ENCODE measurements at places on chromosomes 11 and 22.

DNA sequence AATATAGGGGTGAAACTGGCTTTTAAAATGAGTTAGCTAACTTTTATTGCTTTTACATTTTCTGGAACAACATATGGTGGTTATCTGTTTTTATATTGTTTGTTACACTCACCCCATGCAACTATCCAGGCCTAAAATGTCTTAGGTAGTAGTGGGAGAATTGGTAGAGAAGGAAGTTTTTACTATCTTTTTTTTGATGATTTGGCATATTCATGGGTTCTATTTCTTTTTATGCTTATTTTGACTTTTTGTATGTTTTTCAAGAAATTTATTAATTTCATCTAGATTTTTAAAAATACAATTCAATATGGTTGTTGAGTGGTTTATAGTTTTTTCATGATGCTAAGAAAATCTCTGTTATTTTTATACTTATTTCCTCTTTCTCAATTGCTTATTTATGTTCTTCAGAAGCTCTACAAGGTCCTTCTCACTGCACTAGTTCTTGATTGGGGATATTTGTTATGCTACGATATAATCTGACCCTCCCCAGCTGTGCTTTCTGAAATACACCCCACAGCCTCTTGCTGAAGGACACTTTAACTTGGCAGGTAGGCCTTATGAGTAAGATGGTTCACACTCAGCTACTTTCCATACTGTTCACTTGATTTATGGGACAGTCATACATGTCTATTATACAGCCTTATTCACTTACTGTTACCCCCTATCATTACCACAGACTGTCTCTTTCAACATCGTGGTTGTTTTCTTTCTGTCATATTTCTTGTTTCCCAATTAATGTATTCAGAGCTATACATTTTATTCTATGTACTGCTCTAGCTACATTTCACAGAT, 431.2 kb downstream of the METTL15 start:
- no peak for DNase-seq

GRCh38 chr22:49686495-49687219, 141.0 kb downstream of the BRD1 start:
- DNase-seq, result no peak

DNA sequence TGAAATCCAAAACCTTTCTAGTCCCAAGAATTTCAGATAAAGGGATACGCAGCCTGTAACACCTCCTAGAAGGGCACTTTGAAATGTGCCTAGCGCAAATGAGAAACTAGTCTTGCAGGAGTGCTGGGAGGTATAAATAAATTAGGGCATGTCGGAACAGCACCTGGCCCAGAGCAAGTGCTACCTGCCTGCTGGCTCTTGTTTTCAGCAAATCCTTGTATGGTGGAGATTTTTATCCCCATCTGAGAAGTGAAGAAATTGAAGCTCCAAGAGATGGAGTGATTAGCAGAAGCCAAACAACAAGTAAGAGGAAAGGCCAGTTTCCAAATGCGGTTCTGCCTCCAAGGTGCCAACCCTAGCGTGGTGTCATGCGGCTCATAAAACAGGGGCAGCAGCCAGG, 36.7 kb upstream of the TFIP11 start:
- DNase-seq, result no peak

GRCh38 chr11:21921151-21921550, 271.7 kb upstream of the ANO5 start:
- no peak for DNase-seq

DNA sequence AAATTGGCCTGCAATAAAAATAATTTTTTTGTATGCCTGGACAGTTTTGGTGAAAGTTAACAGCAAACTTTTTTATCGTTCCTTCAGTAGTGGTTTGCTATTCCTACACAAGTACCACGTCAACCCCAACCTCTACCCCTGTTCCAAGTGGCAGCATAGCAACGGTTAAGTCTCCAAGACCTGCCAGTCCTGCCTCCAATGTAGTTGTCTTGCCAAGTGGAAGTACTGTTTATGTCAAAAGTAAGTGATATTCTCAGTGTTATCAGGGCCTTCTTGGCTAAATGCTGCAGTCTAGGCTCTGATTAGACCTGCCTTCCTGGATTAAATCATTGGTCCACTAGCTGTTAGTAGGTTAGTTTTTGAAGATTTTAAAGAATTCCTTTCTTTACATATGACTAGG, 15.0 kb downstream of the EMSY start:
- DNase-seq, result no peak

GRCh38 chr11:76212086-76213035, 6.1 kb upstream of the WNT11 start:
- DNase-seq, result no peak

DNA sequence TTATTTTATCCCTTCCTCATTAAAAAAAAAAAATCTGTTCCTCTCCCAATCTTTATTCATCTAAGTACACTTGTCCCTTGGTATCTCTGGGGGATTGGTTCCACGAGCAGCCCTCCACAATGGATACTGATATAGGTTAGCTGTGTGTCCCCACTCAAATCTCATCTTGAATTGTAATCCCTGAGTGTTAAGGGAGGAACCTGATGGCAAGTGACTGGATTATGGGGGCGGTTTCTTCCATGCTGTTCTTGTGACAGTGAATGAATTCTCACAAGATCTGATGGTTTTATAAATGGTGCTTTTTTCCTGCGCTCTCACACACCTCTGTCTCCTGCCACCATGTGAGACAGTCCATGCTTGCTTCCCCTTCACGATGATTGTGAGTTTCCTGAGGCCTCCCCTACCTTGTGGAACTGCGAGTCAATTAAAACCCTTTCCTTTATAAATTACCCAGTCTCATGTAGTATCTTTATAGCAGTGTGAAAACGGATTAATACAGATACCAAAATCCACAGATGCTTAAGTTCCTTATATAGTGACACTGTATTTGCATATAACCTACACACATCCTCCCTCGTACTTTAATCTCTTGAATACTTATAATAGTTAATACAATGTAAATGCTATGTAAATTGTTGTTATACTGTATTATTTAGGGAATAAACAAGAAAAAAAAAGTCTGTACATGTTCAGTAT, 62.0 kb downstream of the PACS1 start:
- DNase-seq, result no peak

DNA sequence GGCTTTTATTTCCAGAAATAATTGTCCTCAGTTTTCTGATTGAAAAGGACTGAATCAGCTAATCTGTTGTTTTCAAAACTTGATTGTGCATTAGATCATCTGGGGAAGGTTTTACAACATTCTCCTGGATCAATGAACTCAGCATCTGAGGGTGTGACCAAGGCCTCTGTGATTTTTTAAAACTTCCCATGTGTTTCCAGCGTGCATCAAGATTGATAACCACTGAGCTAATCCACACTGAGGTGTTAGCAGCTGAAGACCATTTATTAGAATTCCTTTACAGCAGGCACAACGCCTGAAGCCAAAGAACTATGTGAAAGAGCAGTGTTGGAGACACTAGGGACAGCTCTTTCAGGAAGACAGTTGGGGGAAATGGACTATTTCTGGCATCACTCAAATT, 10.2 kb downstream of the VSTM5 start:
- DNase-seq, result peak; percentile 44

DNA sequence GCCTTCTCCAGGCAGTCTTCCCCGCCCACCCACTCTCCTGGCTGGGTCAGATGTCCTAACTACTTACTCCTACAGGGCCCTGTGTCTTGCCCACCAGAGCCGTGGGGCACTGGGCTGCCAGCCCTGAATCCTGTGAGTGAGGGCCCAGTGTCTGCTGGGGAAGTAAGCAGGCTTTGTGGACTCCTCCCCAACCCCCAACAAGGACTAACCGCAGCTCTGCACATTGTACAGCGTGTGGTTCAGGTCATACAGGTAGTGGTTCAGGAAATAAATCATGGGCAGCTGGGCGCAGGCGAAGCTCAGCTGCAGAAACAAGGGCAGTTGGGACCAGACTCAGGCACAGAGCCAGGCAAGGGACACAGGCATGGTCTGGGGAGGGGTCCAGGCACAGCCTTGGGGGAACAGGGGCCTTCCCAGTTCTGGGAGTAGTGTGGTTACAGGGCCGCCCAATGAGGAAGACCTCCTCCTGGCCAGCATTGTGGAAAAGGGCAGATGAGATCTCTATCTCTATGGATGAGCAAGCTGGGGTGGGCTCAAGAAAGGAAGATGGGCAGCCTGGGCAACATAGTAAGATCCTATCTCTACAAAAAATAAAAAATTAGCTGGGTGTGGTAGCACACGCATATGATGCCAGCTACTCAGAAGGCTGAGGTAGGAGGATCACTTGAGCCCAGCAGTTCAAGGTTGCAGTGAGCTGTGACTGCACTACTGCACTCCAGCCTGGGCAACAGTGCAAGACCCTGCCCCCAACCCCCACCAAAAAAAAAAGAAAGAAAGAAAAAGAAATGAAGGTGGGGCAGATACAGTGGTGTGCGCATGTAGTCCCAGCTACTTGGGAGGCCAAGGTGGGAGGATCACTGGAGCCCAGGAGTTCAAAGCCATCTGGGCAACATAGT, 5.5 kb downstream of the UNC93B1 start:
- DNase-seq, result no peak
